ENCODE measurements at places on chromosomes 13 and 19.

DNA sequence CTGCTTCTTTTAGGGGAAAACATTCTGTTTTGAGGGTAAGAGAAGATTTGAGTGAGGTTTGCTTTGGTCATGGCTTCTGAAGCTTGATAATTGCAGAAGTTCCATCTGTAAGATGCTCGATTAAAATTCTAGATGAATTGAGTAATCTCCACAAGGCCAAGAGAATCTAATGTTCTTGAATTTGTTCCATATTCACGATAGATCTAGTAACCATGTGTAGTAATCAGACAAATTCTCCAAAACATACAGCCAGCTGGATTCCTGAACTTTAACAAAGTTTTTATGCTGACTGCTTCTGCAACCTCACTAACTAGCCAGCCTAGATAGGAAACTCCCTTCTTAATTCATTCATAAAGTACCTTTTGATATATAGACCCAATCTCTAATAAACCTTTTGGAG is 92.7 kb downstream of the COL4A2 start:
- DNase-seq: no peak

DNA sequence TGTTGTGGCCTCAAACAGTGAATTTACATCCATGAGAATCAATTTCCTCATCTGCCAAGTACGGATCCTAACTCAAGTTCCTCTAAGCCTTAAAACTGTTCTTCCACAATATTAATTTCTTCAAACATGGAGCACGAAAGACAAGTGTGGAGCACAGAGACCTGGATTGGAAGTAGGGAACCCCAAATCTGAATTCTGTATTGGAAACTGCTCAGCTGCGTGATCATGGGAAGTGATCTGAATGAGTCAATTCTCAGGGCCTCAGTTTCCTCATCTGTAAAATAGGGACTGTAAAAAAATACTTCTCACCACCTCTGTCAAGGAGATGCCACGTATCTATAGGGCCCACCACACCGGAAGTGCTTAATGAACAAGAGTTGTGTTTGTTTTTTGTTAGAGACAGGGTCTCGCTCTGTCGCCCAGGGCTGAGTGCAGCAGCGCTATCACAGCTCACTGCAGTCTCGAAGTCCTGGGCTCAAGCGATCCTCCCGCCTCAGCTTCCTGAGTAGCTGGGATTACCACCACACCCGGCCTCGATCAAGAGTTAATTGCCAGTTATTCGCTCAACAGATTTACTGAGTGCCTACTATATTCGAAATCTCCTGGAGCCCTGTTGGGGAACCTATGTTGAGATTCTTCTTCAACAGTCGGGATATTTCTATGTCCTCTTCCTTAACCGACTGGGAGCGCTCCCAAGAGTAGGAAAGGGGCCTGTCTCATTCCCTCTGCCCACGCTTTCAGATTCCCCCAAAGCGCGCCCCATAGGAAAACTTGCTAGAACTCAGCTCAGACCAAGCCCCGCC is 1.6 kb downstream of the SERTAD3 start:
- DNase-seq: no peak

DNA sequence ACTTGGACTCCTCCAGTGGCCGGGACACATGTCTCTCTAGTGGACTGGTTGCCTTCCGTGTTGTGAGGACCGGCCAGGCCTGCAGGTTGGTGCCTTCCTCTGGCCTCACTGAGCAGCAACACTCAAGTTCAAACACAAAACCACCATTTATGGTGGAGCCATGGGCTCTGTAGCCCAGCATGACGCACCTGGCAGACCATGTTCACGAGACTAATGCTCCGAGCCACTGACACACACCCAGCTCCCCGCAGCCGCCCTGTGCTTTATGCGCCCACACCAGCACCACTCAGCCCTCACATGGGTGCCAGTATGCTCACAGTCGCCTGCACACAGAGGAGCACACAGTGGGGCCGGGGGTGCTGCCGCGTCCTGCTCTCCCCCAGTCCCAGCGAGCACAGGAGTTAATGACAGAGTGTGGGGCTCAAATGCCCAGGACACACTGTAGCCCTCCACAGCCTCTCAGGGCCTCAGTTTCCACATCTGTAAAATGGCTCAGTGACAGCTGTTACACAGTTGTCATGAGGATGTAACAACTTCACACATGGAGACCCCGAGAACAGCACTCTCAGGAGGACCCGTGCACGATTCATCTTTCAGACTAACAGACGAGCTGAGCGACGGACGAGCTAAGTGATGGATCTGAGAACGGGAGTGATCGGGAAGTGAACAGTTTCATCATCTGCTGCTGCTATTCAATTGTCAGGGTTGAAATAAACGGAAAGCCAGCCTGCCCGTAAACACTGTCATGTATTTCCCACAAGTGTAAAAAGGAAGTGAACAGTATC is 7.8 kb downstream of the GAS6 start:
- DNase-seq: no peak

- no peak for DNase-seq
Observed at GRCh38 chr13:27006519-27007161, 165.0 kb downstream of the USP12 start.

DNA sequence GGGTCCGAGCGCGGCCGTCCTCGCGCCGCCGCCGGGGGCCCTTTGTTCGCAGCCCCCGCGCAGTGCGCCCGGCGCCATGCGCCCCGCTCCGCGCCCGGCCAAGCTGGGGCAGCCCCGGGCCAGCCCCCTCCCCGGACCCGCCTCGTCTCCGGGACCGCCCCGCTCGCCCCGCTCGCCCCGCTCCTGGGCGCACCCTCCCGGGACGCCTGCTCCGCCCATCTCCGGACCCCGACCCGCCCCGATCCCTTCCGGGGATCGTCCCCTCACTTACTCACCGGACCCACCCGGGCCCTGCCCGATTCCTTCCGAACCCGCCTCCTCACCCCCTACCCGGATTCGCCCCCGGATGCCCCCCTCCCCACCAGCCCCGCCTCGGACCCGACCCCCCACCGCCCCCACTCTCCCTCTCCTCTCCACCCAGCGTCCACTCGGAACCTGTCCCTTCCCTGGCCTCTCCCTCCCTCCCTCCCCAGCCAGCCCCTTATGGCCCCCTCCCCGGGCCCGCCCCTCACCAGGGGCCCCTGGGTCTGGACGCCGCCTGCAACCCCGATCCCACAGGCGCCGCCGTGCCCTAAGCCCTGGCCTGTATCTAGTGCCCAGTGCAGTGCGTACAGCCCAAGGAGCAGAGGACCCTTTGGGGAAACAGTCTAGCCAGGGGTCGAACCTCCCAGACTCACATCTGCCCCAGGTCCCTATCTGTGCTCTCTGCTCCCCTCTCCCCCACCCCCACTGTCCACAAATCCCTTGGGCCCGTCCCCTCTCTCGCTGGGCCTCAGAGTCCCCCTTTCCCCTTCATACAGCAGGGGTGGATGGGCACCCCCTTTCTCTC is at the start of gene CPAMD8:
CPAMD8 (minus strand) TSS at position 105 of the 829 bp plus-strand sequence. CDS start 168 bp downstream, outside the sequence.
- DNase-seq: no peak

GRCh38 chr19:11435057-11435832 is at the start of the genes ODAD3 and PRKCSH:
Gene ODAD3, minus strand, starts transcription at chr19:11435121. Its CDS starts 105 bp downstream, at chr19:11435016.
Gene PRKCSH, plus strand, starts transcription at chr19:11435635. Its CDS starts 483 bp downstream, at chr19:11436118.
- peak; percentile 98 for DNase-seq
